Placental pericyte (primary cell): ENCODE measurements at places on chromosomes 4 and X. TPM values are rescaled to one million over a fixed set of nuclear protein-coding genes. Genes with fewer than 3 reads are reported as not detected.

Gene SMIM9
- total RNA-seq = not detected in 2 replicates

Gene F9
- not detected in 2 replicates for total RNA-seq

Gene SMR3B
- not detected in 2 replicates for total RNA-seq

Gene ZC4H2
- 0.66 and 3.7 TPM in 2 replicates for total RNA-seq

Gene DNAAF6
- not detected in 2 replicates for total RNA-seq

Gene SERTM2
- 0.22 and 0.57 TPM in 2 replicates for total RNA-seq

Gene PPP2R2C
- total RNA-seq = under 0.01 TPM in 1 of 2 replicates, not detected in the other

Gene STPG2
- under 0.01 and 0.14 TPM in 2 replicates for total RNA-seq

Gene CETN2
- 24.3 and 58.2 TPM in 2 replicates for total RNA-seq

Gene ABHD18
- total RNA-seq = 4.6 and 5.0 TPM in 2 replicates

Gene ZNF711
- 0.57 TPM in 1 of 2 replicates, not detected in the other for total RNA-seq

Gene CXCL6
- 10.6 and 46.2 TPM in 2 replicates for total RNA-seq

Gene FRAS1
- 0.57 and 13.8 TPM in 2 replicates for total RNA-seq

Gene CSN1S1
- not detected in 2 replicates for total RNA-seq

Gene ENAM
- total RNA-seq = 0.14 TPM in 1 of 2 replicates, not detected in the other

Gene HEPH
- 0.22 and 0.72 TPM in 2 replicates for total RNA-seq

Gene GAR1
- 4.3 and 5.5 TPM in 2 replicates for total RNA-seq

Gene PRSS12
- 14.2 and 14.9 TPM in 2 replicates for total RNA-seq

Gene FDCSP
- not detected in 2 replicates for total RNA-seq

Gene NHSL2
- under 0.01 and 1.4 TPM in 2 replicates for total RNA-seq

Gene PHKA2
- total RNA-seq = 5.7 TPM in 2 replicates

Gene ZFP42
- under 0.01 and 0.22 TPM in 2 replicates for total RNA-seq

Gene ASB9
- total RNA-seq = 1.6 TPM in 1 of 2 replicates, not detected in the other

Gene VCX2
- total RNA-seq = not detected in 2 replicates

Gene AVPR2
- total RNA-seq = not detected in 2 replicates

Gene HTT
- 65.4 and 69.3 TPM in 2 replicates for total RNA-seq

Gene NUP62CL
- total RNA-seq = 0.86 TPM in 1 of 2 replicates, not detected in the other

Gene NLGN4X
- 3.1 and 5.3 TPM in 2 replicates for total RNA-seq

Gene NOX1
- 0.22 TPM in 1 of 2 replicates, not detected in the other for total RNA-seq

Gene NALF2
- total RNA-seq = not detected in 2 replicates

Gene BLTP1
- total RNA-seq = 56.5 and 100 TPM in 2 replicates

Gene CTAG1B
- total RNA-seq = not detected in 2 replicates

Gene CFAP299
- 0.44 and 2.9 TPM in 2 replicates for total RNA-seq

Gene POF1B
- not detected in 2 replicates for total RNA-seq

Gene GUCY1A1
- 0.14 and 0.44 TPM in 2 replicates for total RNA-seq

Gene MAGEC2
- not detected in 2 replicates for total RNA-seq

Gene HOPX
- total RNA-seq = 1.7 TPM in 1 of 2 replicates, not detected in the other

Gene TLR1
- total RNA-seq = 0.44 and 1.1 TPM in 2 replicates

Gene FRMD7
- not detected in 2 replicates for total RNA-seq

Gene TRAM1L1
- 0.22 and 1.9 TPM in 2 replicates for total RNA-seq

Gene TLR3
- 1.7 and 2.8 TPM in 2 replicates for total RNA-seq

Gene C4orf51
- not detected in 2 replicates for total RNA-seq

Gene DSPP
- not detected in 2 replicates for total RNA-seq
